Right forelimb (tissue), 1 donor: ENCODE measurements at places on chromosomes 1 and 21.

DNA sequence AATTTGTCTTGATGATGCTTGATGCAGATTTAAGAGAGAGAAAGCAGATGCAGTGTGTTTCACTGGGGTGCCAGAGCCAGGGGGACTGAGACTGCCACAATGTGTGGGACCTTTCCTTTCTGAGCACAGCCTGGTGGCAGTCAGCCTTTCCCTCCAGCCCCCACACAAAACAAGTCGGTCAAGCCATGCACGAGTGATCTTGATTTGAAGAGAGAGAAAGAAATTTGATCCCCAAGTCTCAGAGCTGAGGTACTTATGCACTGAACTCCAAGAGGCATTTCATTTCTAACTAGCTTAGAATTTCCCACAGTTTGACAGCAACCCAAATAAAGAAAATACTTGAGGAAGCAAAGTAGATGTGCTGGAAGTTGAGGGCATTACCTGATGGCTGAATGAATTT lies 193.8 kb downstream of the ST6GALNAC3 start:
- no peak for DNase-seq

- DNase-seq: no peak
Measured at GRCh38 chr1:40651138-40651857, 14.2 kb downstream of the RIMS3 start.

GRCh38 chr21:30932686-30933085 lies 51.3 kb upstream of the KRTAP11-1 start:
- no peak for DNase-seq

DNA sequence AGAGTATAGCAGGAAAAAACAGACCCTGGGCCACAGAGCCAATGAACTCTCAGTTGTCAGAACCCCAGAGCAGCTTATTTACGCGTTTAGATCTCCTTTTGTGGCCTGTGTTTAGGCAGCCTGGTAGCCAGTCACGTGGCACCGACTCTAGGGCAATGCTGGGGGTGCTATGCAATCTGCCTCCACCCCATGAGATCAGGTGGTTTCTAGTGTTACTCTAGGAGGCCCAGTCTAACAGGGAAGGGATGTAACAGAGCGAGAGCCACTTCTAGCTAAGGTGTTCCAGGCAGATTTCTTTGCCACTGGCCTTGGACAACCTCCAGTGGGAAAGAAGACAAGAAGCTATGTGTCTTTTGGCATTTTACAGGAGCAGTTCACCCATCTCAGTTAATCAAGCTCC lies 12.0 kb upstream of the A3GALT2 start:
- DNase-seq: no peak

GRCh38 chr1:103250441-103250861 lies 142.1 kb upstream of the COL11A1 start:
- DNase-seq: no peak

GRCh38 chr1:154403261-154403943 lies 1.7 kb upstream of the IL6R start:
- DNase-seq: no peak

GRCh38 chr1:119475866-119476439 lies 31.1 kb upstream of the HSD3B1 start:
- DNase-seq: no peak

- DNase-seq: no peak
Measured at GRCh38 chr1:43363283-43363934, 4.4 kb downstream of the ELOVL1 start.

- DNase-seq: no peak
Measured at GRCh38 chr1:20654104-20654690, 7.0 kb downstream of the DDOST start.

DNA sequence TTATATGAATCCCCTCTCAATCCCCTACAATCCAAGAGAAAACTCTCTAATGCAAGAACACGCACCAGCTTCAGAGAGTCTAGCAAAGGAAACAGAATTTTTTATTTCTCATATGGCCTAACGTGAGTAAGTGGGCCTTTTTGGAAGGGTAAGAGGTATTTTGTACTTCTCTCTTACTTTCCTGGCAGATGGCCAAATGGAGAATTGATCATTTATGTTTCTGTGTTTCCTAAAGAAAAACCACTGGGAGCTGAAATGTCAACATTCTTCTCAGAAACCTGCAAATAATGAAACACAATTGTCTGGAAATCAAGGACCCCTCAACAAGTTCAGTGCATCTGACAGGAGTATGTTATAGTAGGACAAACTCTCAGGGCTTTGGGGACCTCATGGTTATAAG lies 176.4 kb upstream of the C8B start:
- DNase-seq: no peak

GRCh38 chr1:229986737-229987337 lies 80.2 kb upstream of the GALNT2 start:
- no peak for DNase-seq
